ENCODE measurements at places on chromosomes 6 and 20. TPM values are rescaled to one million over a fixed set of nuclear protein-coding genes. Genes with fewer than 3 reads are reported as not detected.

DNA sequence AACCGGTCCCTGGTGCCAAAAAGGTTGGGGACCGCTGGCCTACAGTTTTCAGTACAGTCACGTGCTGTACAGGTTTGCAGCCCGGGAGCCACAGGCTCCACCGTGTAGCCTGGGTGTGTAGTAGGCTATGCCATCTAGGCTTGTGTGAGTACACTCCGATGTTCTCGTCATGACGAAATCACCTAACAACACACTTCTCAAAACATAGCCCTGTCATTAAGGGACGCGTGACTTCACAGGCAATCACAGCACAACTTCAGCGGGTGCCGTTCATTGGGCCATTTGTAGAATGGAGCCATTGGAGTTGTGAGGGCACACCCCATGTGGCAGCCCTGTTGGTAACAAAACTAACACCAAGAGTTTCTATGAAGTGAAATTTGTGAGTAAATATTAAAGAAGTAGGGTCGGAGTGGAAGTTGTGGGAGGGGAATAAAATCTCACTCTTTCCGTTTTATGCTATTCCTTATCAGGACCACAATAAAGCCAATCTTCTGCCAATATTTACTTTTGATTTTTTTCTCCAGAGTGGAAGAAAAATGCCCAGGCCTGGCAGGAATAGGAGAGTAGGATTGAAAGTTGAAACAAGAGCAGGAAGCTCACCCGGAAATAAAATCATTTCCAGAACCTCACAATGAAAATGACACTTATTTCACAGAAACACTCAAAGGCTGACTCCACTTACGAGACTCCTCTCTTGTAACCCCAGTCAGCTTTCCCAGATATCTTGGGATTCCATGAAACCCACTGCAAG lies 63.7 kb upstream of the PTPN1 start:
- DNase-seq: no peak

DNA sequence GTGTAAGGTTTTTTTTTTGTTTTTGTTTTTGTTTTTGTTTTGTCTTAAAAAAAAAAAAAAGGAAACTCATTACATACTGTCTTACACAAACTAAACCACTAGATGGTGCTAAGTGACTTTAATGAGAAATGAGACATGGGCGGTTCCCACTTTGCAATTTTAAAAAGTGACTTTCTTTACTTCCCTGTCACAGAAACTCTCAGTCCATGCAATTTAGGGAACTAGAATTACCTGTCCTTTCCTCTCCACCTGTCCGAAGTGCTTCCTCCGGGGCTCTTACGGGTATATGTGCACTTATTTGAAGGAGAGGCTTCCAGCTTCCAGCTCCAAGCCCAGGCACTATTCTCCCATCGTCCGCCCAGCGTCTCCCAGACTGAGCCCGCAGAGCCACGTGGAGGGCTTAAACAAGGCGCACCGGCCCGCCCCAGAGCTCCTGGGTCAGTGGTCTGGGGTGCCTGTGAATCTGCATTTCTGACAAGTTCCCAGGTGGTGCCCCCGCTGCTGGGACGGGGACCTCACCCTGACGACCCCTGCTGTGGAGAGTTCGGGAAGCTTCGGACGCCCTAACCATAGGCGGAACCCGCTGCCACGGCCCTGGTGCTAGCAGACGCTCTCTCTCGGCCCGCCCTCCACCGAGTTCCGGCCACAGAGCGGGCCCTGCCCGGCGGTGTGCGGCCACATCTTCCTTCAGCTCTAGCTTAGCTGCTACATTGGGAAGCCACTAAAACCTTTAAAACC lies 26.1 kb downstream of the BFSP1 start:
- DNase-seq: peak; percentile 78

- no peak for DNase-seq
Observed at GRCh38 chr6:135438907-135439535, 58.5 kb downstream of the AHI1 start.

DNA sequence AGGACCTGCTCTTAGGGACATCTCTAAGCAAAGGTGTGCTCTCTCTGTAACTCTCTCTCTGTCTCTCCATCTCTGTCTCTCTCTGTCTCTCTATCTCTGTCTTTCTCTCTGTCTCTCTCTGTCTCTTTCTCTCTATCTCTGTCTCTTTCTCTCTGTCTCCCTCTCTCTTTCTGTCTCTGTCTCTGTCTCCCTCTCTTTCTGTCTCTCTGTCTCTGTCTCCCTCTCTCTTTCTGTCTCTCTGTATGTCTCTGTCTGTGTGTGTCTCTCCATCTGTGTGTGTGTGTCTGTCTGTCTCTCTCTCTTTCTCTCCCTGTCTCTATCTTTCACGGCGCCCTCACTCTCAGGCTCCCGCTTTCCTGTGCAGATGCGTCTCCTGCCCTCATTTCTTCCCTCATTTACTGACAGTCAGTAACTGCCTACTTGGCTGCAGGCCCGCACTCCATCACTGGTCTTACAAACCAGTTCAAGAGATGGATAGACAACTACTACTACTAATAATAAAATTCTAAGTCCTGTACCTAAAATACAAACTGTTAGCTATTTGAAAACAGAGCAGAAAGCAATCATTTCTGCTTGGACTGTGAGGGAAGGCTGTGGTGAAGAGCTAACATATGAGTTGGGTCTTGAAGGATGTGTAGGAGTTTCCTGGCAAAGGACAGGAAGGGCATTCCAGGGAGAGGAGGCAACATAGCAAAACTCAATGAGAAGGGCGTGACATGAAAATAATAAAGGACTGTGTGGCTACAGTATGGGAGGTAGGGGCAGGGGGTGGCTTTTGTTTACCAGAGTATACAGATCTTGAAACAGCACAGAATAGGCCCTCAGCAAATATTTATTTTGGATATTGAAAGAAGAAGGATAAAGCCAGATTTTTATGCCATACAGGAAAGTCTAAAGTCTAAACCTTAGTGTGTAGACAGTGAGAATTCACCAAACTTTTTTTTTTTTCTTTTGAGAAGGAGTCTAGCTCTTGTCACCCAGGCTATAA lies 67.8 kb upstream of the TAB2 start:
- no peak for DNase-seq

GRCh38 chr20:62908971-62909791 lies 17.1 kb downstream of the DIDO1 start:
- DNase-seq: no peak

- no peak for DNase-seq
Observed at GRCh38 chr6:99369533-99369932, 20.1 kb upstream of the FAXC start.

DNA sequence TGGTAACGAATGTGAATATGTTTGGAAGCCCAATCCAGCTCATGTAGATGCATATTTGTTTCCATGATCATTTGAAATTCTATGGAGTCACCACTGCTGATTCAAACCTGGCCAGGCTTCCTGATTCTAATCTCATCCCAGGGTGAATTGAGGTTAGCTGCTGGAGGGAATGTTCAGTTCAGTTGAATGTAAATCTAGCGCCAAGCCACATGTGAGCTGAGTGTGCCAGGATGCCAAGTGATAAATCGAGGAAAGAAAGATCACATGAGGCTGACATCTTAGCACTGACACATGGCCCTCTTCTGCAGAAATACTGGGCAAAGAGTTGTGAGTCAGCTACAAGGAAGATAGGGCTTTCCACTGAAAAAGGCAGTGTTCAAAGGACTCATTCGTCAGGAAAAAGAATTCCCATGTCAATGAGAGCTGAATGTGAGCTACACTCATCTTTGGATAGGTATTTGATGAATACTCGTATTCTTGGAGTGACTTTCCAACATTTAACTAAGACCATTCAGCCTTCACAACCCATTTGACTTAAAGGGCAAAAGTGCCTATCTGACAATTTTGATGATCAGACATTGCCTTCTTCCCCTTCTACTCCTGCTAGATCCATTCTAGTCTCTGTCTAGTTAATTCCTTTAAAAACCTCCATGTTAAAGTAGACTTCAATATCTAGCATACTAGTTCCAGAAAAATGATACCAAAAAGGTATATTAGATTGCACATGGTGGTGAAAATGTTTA lies 172.1 kb downstream of the MTFR2 start:
- no peak for DNase-seq

DNA sequence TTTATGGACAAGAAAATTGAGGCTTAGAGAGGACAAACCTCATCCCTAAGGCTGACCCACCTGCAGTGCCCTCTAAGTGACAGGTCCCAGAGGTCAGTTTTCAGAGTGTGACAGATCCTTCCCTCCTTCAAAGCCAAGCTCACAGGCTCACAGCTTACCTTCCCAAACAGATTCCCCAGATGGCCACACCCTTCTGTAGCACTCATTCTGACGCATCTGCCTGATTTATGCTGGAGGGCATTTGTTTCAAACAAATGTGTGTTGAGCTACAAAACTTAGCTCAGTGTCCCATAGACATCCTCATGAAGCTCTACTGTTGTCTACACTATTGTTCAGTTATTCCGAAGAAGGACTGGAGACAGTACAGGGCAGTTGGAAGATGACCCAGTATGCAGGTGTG lies 60.6 kb upstream of the RIN2 start:
- no peak for DNase-seq

GRCh38 chr6:11172501-11173327 lies 59.8 kb downstream of the NEDD9 start:
- DNase-seq: no peak

- no peak for DNase-seq
Observed at GRCh38 chr6:108102965-108103364, 28.4 kb upstream of the OSTM1 start.

DNA sequence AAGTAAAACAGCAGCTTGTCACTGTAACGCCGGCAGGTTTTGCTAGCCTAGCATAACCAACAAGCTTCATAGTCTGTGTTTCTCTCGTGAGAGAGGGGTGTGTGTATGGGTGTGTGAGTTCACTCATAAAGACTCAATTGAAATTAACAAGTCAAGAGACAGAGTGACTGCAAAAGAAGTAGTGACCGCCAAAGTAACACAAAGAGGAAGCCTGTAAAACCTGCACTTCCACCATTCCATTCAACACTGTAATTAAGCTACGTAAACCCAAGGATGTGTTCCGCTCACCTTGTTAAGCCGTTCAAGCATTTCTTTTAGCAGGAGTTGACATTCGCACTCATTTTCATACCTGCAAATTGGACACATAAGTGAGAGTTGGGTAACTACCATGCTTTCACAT lies 6.6 kb downstream of the BFSP1 start:
- DNase-seq: no peak

GRCh38 chr6:37554480-37554819 lies 54.8 kb upstream of the CCDC167 start:
- DNase-seq: no peak

- no peak for DNase-seq
Observed at GRCh38 chr6:53926505-53926904, 131.7 kb downstream of the LRRC1 start.

- DNase-seq: no peak
Observed at GRCh38 chr6:46651006-46651405, 1.6 kb downstream of the CYP39A1 start.

DNA sequence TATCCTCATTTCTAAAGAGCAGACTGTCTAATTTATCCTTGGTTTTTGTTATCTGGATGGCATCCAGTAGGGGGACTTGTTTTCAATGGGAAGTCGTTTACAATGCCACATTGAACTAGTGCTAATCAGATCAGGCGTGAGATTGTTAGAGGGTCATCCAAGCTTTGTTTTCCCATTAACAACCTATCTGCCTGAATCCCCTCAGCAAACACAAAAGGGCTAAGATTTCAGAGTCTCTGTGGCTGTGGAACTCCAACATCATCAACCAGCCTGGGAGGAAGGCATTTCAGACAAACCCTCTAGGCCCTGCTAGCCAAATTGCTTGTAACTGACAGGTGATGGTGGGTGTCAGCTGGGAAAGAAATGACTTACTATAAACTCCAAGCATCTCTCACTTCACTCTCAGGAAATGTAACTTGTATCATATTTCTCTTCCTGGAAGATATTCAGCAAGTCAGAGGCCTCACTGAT lies 47.7 kb downstream of the COL19A1 start:
- no peak for DNase-seq

DNA sequence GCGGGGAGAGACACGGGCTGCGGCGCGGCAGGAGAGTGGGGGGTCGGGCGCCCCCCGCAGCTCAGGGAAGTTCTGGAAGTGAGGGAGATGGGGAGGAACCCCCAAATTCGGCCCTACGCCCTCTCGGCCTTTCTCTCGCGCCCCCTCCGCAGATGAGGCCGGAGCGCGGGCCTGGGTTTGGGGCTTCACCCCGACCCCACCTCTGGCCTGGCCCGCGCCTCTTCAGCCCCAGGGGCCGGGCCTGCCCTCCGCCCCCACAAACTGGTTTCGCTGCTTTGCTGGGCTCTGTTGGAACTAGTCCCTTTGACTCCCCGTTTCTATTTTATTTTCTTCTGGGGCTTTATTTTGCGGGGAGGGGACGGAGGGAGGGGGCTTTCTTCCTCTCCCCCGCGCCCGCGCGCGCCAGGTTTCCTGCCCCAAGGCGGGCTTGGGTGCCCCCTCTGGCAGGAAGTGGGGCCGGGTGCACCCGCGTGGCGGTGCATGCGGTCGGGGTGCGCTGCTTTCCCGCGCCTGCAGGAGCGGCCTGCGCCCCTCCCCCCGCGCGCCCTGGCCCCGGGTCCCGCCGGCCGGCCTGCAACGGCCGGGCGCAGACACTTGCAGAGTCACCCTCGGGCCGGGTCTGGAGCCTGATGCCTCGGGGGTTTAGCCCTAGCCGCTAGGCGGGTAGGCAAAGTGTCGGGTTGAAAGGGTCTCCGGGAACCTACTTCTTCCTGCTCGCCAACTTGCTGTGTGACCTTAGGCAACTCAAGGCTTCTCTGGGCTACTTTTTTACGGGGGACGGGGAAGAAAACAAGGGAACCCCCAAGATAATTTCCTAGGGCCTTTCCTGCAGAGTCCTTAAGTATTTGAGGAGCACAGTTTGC lies 1.3 kb downstream of the HMGA1 start:
- DNase-seq: peak; percentile 68

GRCh38 chr6:142223938-142224337 lies 76.9 kb downstream of the VTA1 start:
- no peak for DNase-seq

- DNase-seq: no peak
Observed at GRCh38 chr6:38498085-38498484, 141.6 kb downstream of the BTBD9 start.

- DNase-seq: no peak
Observed at GRCh38 chr6:14656649-14657048, 539.1 kb downstream of the CD83 start.

- no peak for DNase-seq
Observed at GRCh38 chr20:21386111-21386510, 11.2 kb downstream of the NKX2-4 start.

- no peak for DNase-seq
Observed at GRCh38 chr6:11812951-11813350, 34.3 kb upstream of the ADTRP start.

GRCh38 chr6:98769546-98769945 lies 64.8 kb upstream of the POU3F2 start:
- no peak for DNase-seq

GRCh38 chr6:164072240-164072666 lies 657.7 kb downstream of the QKI start:
- no peak for DNase-seq

Gene ADGRG6
- total RNA-seq: 17.6 TPM

Gene CST5
- not detected for total RNA-seq

Gene ELOVL2
- total RNA-seq: 0.71 TPM

Gene PARD6B
- 0.95 TPM for total RNA-seq

Gene DSP
- total RNA-seq: 5.0 TPM

Gene L3MBTL3
- 3.9 TPM for total RNA-seq

Gene SGK2
- not detected for total RNA-seq

Gene TRDN
- total RNA-seq: not detected

Gene GJA10
- not detected for total RNA-seq

Gene ANGPT4
- total RNA-seq: 0.27 TPM

Gene TBXT
- not detected for total RNA-seq

Gene SLPI
- total RNA-seq: 24.6 TPM

Gene PDCD2
- 61.9 TPM for total RNA-seq

Gene EDN1
- total RNA-seq: 9.5 TPM

Gene ARMH2
- not detected for total RNA-seq

Gene SLC17A1
- total RNA-seq: not detected

Gene NKAIN2
- total RNA-seq: 1.1 TPM
